ENCODE measurements at places on chromosomes 16 and 17.

- no peak for DNase-seq
These were observed 159.2 kb upstream of the CDH5 start for GRCh38 chr16:66207139-66207882.

GRCh38 chr17:13583996-13584700 is 17.6 kb downstream of the HS3ST3A1 start:
- no peak for DNase-seq

DNA sequence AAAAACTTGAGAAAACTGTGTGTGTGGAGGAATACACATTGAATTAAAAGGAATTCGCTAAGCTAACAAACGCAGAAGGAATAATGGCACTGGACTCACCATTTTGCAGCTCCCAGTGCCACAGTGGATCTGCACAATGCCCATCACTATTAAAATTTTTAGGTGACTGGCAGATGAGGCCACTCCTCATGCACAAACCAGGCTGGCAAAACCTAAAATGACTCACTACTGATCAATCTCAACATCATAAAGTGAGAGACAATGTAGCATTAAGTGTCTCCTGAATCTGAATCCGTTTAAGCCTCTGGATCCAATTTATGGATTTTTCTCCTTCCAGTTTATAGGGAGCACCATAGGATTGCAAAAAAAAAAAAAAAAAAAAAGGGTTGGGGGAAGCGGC is 20.6 kb downstream of the MYH10 start:
- no peak for DNase-seq

DNA sequence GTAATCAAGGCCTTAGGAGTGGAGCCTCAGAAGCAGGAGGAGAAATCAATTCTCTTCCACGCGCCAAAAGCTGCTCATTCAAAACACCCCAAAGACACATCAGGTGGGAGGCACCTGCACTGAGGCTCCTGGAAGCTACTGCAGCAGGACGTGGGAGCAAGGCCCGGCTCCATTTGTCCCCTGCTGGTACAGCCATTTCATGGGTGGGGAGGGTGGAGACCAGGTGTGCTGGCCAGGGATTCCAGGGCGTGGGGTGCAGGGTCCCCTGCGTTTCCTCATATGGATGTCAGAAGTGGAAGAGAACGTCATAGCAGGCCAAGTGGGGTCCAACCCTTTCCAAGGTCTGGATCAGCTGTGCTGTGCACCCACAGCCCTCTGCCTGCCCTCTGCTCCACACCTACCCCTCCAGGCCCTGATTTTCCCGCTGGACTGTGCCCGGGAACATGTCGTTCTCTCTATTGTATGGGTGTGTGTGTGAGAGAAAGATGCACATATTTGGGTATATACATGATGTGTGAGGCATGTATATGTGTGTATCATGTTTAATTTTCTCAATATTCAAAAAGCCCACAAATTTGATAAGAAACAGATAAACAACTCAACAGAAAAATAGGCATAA is 39.2 kb upstream of the CBX4 start:
- DNase-seq, result no peak

DNA sequence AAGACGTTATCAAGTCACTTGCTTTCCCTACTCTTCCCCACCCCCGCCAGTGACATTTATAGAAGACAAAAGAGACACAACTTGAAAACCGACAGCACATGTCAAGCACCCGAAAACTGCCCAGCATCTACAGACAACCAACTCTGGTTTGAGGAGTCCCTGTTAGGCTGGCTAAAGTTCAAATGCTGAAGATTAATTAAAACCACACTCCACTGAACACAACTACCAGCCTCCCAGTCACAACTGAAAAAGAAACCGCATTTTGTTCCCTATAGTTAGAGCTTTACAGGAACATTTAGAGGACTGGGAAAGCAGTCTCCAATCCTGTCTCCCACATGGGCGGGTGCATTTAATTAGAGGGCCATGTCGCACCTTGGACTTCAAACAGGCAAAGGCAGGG is 73.0 kb upstream of the COX10 start:
- no peak for DNase-seq

GRCh38 chr16:11402051-11402744 is 56.9 kb downstream of the RMI2 start:
- DNase-seq, result no peak

GRCh38 chr17:77144227-77144626 is 3.5 kb downstream of the SEC14L1 start:
- no peak for DNase-seq

GRCh38 chr17:51029142-51029541 is 91.5 kb downstream of the SPAG9 start:
- DNase-seq, result no peak

GRCh38 chr16:8167436-8167835 is 422.9 kb downstream of the TMEM114 start:
- DNase-seq, result no peak

- DNase-seq, result no peak
These were observed 39.9 kb downstream of the SMPD3 start for GRCh38 chr16:68408428-68408827.

- DNase-seq, result no peak
These were observed 781 bp downstream of the RSKR start for GRCh38 chr17:28612936-28613872.

- no peak for DNase-seq
These were observed 66.7 kb downstream of the FTO start for GRCh38 chr16:53770641-53771040.

GRCh38 chr17:65797809-65798208 is 236.4 kb upstream of the AXIN2 start:
- peak; percentile 12 for DNase-seq

DNA sequence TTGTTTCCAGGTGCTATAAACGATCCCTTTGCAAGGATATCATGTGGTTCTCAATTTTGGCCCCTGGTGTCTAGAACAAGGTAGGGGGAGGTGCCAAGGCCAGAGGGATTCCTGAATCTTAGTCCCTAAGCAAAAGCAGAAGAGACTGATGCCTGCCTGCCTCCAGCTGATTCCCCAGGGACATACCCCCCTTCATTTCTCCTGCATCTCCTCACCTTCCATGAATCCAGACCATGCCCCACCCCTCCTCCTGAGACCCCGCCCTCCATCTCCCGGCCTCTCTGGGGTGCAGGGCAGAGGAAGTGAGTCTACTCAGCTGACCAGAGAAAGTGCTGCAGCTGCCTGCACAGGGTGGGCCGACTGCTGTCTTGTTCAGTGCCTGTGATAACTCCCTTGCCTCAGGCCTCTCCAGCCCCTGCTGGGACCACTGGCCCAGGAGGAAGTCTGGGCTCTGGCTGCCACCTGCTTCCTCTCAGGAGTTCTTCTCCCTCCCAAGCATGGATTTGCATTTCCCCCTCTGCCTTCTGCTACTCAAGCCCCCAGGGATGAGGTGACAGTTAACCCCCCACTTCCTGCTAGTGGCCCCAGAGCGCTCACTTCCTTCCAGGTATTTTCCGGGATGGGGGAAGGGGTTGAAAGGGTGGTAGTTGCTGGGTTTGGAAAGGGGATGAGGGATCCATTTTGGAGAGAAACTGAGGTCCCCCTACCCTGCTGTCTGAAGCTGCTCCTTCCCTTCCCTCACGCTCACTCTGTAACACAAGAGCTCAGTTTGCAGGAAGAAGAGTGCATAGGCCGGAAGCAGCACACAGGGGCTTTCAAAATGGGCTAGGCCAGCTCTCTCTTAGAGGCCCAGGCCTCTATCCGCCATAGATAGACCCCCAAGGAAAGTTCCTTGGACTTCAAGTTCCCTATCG is 10.5 kb upstream of the TSPOAP1 start:
- no peak for DNase-seq

GRCh38 chr17:82810644-82811430 is 29.0 kb downstream of the ZNF750 start:
- DNase-seq, result no peak

All from T-helper 17 cell (primary cell).